ENCODE measurements at places on chromosomes 11 and 22.

DNA sequence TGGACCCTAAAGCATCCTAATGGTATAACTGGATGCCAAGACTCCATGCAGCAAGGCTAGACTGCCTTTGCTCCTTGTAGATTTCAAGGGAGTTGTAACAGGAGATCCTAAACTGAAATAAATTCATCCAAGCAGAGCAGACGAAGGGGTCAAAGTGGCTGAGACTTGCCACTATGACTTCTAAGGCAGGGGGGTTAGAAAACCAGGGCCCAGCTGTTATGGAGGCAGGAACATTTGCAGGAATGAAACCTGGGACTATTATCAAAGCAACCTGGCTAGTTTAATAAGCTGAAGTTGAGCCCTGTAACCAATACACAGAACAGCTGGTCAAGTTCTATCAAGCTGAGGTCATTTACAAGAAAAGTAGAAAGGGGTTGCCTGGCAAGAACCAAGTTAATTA lies 122.2 kb upstream of the TRPC6 start:
- no peak for DNase-seq

- no peak for DNase-seq
Measured at GRCh38 chr11:86673872-86674750, 1.7 kb upstream of the ME3 start.

- DNase-seq: no peak
Measured at GRCh38 chr22:44755417-44755816, 3.0 kb downstream of the ARHGAP8 start.

DNA sequence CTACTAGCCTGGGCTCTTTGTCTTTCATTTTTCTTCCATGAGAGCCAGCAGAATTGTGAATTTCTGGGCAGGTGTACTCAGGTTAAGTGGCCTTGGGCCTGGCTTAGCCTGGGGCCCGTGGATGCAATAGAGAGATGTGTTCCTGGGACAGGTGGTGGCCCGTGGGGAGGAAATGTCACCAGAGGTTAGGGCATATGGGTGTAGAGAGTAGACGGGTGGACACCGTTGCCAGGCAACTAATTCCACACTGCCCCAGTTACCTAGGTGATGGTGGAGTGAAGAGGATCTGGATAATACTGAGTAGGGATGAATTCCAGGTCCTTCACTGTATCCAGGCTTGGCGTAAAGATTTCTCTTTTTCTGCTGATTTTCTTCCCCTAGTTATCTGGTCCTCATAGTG lies 175.0 kb downstream of the INSC start:
- no peak for DNase-seq

DNA sequence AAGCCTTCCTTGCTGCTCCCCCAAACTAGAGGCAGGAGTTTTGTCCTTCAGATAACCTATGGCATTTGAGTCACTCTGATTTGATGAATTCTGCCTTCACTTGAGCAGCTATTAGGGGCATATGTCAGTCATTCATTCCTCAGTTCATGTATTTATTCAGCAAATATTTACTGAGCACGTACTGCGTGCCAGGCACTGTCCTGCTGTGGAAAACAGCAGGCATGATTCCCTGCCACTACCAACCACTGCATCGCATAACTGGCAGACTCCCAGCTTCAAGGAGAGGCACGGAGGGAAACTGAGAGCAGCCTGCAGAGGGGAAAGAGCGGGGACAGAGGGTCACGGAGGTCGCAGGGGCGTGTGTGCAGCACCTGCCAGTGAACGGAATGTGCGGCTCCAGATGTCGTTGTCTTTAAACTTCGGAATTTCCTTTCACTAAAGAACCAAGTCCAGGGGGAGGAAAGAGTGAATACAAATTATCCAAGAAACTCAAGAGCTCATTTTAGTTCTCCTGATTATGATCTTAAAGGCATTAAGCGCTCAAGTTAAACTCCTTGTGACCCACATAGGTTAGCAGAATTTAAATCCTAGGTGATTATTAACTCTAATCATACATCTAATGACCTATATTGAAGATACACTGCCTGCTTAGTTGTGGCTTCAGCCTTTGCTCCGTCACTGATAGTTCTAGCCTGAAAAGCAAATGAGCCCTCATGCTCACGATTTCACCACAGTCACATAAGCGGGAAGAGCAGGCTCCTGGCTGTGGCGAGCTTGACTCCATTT lies 12.6 kb downstream of the PPARA start:
- DNase-seq: no peak

- no peak for DNase-seq
Measured at GRCh38 chr22:20432244-20432686, 5.4 kb downstream of the SCARF2 start.

DNA sequence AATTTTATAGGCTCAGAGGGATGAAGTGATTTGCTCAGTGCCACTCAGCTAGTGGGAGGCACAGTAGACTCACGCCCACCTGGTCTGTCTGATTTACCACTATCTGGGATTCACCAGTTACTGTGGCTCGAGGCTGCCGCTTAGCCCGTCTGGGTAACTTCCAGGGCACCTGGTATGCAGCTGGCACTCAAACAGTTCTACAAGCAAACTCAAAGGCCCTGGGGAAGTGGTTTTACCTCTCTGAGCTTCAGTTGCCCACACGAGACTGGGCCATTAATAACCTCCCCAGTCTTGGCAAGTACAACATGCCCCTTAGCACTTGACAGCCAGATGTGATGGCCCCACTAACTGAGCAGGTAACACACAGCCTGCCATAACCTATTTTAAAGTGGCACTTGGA lies 2.6 kb downstream of the GDPD5 start:
- DNase-seq: no peak

- DNase-seq: no peak
Measured at GRCh38 chr22:31838917-31839316, 85.1 kb downstream of the DEPDC5 start.

DNA sequence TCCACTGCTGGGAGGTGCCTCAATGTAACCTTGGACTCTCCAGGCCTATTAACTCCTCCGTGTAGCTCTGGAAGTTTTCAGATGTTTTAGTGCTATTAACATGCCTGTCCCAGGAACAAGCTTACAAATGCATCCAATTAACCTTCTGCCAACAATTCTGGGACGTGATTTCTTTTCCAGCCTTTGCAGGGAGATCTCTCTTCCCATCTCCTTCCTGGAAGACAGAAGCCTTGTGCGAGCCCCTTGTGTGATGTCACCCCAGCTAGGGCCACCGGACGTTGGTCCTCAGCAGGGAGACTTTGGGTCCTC lies 47.7 kb upstream of the SYT7 start:
- no peak for DNase-seq

DNA sequence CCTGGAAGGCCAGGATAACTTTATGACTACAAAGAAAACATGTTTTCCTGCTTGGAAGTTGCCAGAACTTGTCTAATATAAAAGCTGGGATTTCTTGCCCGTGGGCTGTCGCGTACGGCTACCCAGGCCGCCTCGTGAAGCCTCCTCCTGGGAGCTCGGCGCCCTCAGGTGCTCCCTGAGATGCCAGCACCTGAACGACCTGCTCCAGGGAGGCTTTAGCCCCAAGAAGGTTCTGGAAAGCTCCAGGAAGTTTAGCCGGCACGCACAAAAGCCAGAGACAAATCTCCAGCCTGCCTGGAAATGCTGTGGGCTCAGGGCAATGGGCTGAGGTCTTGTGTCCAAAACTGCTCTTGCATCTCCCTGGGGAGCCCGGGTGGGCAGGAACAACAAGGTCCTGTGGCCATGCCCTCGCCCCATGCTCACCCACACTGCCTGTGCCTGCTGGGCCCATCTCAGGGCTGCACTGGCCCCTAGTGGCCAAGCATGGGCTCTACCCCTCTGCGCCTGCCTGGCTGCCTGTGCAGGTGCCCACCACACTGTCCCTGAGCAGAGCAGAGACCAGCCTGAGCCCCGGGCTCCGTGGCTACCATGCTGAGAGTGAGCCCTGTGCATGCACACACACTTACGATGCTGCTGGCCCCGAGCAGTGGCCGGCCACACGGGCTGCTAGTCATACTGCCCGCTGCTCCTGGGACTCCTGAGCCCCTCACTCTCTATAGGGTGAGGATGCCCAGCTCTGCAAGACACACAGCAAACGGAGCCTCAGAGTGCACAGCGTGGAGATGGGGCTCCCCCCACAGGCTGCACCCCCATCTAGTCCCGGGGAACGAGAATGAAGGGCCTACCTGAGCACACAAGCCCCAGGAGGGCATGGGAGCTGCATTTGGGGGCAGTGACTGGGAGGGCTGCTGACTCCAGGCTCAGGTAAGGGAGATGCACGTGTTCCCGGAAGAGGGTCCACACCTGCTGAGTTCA lies 4.9 kb upstream of the CELSR1 start:
- DNase-seq: peak; percentile 48

DNA sequence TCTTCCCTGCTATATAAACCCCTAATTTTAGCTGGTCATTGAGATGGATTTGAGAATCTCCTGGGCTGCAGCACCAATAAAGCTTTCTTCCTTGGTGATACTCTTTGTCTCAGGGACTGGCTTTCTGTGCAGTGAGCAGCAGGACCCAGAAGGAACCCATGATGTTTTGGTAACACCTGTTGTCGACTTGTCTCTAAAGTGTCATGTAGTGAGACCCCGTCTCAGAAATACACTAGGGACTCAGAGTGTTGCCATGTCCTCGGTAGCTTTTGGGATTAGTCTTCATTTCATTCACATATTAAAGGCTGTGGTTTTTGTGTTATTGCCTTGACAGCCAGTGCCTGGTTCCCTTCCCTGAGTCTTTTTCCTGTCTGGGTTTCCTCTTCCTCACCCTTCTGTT lies 1078.7 kb downstream of the TBC1D22A start:
- no peak for DNase-seq

DNA sequence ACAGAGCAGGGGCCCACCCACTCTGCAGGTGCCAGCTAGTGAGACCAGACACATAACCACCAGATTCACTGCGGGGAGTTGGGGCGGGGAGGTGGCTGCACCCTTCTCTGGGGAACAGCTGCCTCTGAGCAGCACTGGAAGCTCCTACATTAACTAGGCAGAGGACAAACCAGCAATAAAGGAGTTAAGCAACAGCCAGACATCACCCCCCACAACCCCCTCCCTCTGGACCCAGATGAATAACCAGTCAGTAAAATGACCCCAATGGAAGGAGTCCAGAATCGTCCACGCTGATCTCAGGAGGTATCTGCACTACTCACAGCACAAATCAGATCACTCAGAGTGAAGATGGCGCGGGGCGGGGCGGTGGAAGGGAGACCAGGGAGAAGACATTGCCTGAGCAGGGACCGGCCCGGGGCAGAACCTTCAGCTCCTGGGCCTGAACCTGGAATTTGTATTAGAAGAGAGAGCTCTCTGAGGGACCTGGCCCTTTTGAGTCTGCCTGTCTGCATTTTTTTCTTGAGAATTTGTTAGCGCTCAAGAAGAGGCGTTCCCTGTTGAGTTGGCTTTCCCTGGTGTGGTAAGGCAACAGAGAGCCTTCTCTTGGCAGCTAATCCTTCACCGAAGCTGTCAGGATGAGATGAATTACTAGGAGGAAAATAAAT lies 125.5 kb upstream of the NCAM1 start:
- no peak for DNase-seq

DNA sequence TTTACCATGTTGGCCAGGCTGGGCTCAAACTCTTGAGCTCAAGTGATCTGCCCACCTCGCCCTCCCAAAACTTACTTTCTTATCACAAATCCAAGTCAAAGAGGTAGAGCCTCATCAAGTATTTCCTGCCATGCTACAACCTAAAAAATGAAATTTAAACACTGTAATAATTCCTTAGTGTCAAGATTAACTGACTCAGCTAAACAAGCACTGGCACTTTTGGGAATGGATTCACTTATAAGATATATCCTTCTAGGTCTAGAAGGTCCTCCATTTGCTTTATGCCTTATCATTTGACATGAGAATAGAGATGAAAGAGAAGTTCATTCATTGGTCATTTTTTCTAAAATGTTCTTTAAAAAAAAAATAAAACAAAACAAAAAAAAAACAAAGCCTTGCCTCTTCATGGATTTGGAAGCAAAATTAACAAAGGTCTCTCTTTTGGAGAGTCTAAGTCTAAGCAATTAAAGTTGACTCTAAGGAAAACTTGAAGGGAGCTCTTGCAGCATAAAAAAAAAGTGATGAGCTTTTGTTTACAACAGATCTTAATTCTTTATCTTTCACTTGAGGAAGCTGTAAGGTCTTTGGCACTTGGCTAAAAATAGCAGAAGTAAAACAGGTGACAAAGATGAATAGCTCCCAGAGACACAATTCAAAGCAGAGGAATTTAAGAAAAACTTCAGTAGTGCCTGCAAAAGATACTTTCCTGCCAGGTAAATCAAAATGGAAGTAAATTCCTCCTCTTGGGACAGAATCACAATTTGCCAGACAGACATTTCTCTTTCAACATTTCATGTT lies 50.3 kb downstream of the CADM1 start:
- DNase-seq: no peak

DNA sequence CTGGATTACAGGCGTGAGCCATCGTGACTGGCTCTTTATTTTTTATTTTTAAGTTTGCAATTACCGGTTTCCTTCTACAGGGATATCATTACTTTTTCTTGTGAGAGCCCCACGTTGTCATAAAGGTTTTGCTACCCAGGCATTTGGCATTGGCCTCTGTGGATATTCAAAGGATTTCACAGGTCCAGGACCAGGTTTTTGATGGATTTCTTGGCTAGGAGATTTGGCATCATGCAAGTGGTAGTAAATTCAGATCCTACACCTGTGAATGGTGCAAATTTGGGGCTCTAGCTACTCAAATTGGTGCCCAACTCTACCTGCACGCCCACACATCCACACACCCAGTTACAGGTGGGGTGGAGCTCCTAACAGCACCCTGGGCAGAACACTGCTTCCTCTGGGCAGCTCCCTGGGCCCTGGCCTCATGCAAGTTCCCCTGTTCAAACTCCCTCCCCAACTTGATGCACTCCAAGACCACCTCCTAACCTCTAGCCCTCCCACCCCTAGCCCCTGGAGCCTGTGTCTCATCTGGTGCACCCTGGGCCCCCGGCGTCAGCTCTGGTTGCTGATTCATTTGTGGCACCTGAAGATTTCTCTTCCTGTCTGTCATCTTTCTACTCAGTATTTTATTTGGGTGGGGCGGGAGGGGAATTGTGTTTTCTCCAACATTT lies 9.3 kb upstream of the MRGPRD start:
- DNase-seq: no peak

DNA sequence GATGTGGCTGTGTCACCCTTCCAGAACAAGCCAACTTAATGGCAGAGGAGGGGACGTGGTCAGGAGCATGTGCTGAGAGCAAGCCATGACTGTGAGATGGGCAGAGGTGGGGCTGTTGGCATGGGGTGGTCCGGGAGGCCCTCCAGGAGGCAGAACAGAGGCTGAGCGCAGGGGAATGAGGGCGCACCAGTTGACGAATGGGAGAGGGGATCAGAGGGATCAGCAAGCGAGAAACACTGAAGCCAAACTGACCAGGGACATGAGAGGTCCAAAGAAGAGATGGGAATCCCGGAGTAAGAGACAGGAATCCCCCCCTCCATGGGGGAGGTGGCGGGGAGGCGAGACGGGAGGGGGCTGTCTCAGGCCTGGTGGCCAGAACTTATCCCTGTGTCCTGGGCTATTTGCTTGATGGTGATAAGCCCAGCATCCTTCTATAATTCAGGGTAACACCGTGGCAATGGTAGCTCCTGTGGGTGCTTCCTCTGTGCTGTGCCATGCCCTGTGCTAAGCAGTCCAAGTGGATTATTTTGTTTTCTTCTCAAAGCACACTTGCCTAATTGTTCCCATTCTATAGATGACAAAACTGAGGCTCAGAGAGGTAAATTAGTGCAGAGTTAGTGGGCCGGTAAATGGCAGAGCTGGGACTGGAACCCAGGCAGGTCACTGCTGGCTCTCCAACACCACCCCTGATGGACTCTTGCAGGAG lies 83.4 kb upstream of the SHISAL1 start:
- DNase-seq: no peak

Measured in fibroblast of villous mesenchyme (primary cell).